Omental fat pad (tissue), 4 donors: ENCODE measurements at places on chromosomes 12 and 14. TPM values are rescaled to one million over a fixed set of nuclear protein-coding genes. Genes with fewer than 3 reads are reported as not detected.

DDX54 gene
- total RNA-seq: 57.3 TPM

MGP gene
- 821 TPM for total RNA-seq

C3AR1 gene
- total RNA-seq: 17.8 TPM

GPR132 gene
- 9.0 TPM for total RNA-seq

HELB gene
- 7.6 TPM for total RNA-seq

FSCB gene
- not detected for total RNA-seq

ESPL1 gene
- total RNA-seq: 0.63 TPM

C1QL4 gene
- 1.1 TPM for total RNA-seq

CCDC177 gene
- not detected for total RNA-seq

ADAM21 gene
- total RNA-seq: not detected

GRCh38 chr12:29382251-29382650 lies 1.3 kb upstream of the ERGIC2 start:
- DNase-seq: no peak

GRCh38 chr14:101494826-101495225 lies 66.5 kb upstream of the DIO3 start:
- no peak for DNase-seq

- DNase-seq: no peak
Measured at GRCh38 chr12:107159384-107159900, 66.1 kb upstream of the CRY1 start.

DNA sequence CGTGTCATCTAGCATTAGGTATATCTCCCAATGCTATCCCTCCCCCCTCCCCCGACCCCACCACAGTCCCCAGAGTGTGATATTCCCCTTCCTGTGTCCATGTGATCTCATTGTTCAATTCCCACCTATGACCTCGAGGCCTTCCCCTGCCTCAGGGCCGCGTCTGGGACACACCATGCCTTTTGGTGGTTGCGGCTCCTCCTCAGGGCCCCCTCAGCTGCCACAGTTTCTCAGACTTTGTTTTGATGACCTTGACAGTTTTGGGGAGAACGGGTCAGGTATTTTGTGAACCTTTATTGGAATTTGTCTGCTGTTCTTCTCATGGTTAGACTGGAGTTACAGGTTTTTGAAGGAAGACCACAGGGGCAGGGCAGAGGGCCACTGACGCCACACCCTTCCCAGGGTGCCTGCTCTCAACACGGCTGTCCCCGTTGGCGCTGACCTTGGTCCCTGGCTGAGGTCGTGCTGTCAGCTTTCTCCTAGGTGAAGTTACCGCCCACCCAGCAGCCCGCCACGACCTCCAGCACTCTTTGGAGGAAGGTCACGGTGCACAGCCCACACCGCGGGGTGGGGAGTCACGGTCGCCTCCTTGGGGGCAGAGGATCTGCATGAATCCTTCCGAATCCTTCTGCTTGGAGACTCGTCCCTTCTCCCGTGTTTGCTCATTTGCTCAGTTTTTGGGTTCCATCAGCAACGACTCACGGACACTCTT lies 130.5 kb downstream of the KIF26A start:
- no peak for DNase-seq

GRCh38 chr12:16984484-16984883 lies 378.5 kb upstream of the LMO3 start:
- DNase-seq: no peak

DNA sequence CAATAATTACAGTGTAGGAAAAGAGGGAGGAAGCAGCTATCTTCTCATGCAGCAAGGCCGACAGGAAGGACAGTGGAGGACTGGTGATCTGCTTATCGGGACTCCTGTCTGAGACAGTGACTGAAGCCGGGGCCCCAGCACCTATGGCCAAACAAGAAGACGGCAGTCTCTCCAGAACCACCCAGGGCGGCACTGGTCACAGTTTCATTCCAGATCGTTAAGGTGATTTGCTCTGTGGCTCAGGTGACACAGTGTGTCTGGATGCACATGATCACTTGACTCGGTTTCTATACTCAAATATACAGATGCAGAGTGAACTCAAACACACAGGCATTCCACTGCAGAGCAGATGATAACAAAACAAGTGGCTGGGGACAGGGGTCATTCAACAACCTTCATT lies 52.1 kb upstream of the CORO1C start:
- no peak for DNase-seq

DNA sequence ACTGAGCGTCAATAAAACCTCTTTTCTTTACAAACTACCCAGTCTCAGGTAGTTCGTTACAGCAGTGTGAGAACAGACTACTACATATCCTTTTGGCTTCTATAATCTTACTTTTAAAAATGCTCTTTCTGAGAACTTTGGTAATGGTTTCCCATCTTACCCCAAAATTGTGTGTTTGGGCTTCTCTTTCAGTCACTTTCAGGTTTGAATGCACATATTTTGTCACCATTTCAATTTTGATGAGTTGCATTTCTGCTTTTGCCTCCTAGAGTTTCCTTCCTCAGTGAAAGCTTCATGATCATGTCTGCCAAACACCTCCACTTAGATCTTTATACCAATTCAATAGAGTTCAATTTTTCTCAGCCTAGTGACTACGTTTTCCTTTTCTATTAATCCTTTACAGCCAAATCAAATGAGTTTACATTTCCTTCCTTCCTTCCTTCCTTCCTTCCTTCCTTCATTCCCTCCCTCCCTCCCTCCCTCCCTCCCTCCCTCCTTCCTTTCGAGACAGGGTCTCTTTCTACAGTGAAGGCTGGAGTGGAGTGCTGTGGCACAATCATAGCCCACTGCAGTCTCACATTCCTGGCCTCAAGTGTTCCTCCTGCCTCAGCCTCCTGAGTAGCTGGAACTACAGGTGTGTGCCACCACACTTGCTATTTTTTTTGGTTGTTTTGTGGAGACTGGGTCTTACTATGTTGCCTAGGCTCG lies 124.9 kb downstream of the BCAT1 start:
- no peak for DNase-seq

GRCh38 chr12:9039397-9039977 lies 50.1 kb downstream of the KLRG1 start:
- DNase-seq: no peak

GRCh38 chr12:26058308-26058707 lies 66.5 kb downstream of the BHLHE41 start:
- no peak for DNase-seq

- no peak for DNase-seq
Measured at GRCh38 chr12:75724928-75725312, 213.5 kb upstream of the KRR1 start.

DNA sequence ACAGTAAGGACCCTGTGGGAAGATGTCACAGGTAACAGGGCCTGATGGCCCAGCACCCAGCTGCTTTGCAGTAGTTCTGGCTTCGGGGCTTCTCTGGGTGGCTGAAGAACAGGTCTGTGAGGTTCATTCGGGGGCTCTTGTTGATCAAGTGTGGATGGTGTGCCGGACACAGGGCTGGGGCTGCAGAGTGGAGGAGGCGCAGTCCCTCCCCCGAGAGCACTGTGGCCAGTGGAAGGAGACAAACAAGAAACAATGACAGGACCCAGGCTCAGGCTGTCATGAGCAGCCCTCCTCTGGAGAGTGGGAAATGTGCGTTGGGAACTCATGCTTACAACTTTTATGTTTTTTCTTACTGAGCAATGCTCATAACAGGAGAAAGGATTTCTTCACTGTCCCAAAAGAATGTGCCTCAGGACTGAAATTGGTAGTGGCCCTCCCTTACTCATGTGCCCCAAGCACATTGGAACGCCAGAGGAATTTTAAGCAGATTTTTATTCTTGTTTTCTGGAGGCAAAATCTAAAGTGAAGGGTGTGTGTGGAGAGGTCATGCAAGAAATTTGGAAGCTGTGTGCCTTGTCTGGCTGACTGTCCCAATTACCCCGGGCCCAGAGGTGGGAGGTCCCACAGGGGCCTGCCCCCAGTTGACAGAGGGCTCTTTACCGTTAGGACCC lies 233.8 kb downstream of the CACNA1C start:
- no peak for DNase-seq

DNA sequence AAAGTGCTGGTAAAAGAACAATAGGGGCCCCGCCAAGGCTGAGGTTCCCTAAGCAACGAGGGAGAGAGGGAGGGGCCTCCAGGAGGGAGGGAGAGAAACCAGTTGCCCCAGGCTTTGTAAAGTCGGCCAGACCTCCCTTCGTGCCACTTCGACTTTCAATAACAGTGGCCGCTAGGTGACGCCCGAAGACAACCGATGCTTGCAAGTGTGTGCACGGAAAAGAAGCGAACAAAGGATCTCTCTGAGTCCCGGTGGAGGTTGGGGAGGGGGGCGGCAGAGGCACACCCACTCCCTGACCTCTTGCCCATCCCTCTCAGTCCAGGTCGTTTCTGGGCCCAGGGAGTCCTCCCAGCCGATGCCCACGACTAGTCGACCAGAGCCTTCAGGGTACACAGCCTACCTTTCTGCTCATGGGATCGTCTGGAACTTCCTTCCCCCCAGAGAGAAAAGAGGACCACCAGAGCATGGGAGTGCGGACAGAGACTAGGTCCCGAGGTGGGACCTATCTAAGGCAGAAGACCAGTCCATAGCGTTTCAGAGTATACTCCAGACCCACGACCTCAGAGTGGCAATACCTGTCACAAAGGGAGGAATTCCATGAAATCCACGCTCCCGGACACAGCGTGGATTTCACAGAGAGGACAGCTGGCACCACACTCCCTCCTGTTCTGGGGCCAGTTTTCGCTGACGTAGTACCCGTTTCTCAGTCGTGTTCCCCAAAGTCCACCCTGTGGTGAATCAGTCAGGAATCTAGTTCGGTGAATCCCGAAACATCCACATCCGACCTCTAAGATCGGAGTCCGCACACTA lies 262.7 kb upstream of the ALG10B start:
- no peak for DNase-seq

GRCh38 chr14:64823305-64823861 lies 56.3 kb downstream of the SPTB start:
- peak; percentile 49 for DNase-seq

DNA sequence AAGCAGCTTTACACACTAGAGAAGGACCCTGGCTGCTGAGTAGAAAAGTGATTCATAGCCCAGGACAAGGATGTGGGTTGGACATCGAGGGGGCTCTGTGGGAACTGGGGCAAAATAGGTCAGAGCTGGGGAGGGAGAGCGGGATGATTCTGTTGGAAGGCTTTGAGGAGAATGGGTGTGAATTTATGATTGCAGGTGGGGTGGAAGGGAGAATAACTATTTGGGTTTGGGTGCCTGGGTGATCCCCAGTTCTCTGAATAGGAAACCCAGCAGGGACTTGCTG lies 13.1 kb downstream of the SERPINA3 start:
- no peak for DNase-seq

GRCh38 chr12:100263131-100263530 lies 3.7 kb downstream of the DEPDC4 start:
- no peak for DNase-seq

DNA sequence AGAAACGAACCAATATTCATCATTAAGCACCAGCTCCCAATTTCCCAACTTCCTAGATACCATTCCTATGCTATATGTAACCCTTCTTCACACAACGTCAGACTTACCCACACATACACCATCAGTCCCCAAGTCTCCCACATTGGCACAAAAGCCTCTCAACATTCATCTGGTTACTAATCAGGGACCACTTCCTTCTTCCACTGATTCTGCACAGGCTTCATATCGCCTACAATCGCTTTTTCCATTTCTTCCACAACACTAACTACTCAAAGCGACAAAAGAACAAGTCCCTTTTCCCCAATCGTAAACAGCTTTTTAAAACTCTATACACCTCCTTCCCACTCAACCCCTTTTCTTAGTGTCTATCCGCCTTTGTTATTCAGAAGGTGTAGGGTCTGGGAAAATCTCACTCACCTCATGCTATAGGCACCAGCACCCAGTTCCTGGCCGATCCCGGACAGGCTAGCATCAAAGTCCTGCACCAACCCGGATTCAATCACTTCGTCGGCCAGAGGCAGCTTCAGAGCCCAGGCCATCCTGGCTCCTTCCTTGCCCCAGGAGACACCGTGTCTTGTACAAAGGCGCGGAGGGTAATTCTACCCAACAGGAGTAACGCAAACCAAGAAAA lies 936 bp downstream of the TFCP2 start:
- no peak for DNase-seq

DNA sequence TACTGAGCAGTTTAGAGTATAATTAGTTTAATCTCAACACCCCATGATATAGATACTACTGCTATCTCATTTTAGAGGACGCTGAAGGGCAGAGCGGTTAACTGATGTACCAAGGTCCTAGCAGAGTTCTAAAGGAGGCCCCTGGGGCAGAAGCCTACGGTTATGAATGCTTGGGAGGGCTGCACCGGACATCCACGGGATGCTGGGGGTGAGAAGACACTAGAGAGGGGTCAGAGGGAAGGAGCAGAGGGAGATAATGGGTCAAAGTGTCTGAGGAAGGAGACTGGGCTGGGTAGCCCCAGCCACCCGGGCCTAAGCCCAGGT lies 1.6 kb upstream of the ACTR6 start:
- DNase-seq: no peak

- DNase-seq: no peak
Measured at GRCh38 chr14:91754819-91755218, 22.9 kb upstream of the CATSPERB start.

DNA sequence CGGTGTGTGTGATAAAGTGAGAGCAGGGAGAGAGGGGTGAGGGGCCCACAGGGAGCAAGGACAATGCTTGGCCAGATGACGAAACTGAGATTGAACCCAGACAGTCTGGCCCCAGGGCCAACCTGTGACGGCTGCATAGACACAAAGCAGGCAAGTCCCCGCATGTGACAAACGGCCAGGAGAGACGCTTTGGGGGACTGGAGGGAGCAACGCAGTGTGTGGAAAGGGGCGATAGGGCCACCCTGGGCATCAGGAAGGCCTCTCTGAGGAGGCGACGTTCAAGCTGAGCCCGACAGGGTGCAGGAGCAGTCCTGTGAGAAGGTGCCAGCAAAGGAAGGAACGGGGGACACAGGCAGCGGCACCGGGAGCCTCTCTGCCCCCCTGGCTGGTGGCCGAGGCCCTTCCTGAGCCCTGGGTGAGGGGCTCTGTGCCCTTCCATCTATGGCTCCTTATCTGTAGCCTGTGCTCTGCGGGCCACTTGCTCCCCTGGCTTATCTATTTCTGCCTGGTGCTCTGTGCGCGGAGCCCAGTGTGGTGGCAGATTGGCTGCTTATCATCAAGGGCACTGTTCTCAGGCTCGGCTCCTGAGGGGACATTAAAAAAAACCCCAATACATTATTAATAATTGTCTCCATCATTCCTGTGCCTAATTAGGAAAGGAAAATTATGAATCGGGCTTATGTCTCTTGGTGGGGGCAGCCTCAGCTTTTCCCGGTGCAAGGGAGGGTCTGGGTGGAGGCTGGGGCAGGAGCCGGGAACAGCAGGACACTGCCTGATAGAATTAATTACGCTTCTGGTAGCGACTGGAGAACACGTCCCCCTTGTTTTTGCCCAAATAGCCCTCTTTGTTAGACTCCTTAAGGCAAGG lies 39.8 kb downstream of the PRIMA1 start:
- no peak for DNase-seq
